ENCODE measurements at places on chromosomes 2 and 18.
A peak's percentile ranks its signal among the peaks of the same experiment; 100 is the strongest.

GRCh38 chr2:126686841-126687485 lies 31.0 kb downstream of the GYPC start:
- no peak for DNase-seq

GRCh38 chr18:76570856-76571255 lies 75.8 kb upstream of the ZNF516 start:
- DNase-seq: no peak

GRCh38 chr18:22817844-22818243 lies 115.3 kb upstream of the RBBP8 start:
- DNase-seq: no peak

DNA sequence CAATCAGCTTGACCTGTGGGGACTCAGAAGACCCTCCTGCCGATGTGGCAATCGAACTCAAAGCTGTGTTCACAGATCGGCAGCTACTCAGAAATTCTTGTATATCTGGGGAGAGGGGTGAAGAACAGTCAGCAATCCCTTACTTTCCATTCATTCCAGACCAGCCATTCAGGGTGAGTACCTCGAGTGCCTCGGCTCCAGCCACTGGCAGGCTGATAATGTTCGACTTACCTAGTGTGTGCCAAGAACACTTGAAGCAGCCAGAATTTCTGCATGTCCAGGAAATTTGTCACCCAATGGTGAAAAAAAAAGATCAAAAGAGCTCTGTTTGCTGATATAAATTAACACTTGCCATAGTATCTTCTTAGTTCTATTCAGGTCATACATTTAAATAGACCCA lies 2.3 kb downstream of the LGALSL start:
- DNase-seq: no peak

GRCh38 chr2:118430510-118431164 lies 342.4 kb downstream of the INSIG2 start:
- no peak for DNase-seq

DNA sequence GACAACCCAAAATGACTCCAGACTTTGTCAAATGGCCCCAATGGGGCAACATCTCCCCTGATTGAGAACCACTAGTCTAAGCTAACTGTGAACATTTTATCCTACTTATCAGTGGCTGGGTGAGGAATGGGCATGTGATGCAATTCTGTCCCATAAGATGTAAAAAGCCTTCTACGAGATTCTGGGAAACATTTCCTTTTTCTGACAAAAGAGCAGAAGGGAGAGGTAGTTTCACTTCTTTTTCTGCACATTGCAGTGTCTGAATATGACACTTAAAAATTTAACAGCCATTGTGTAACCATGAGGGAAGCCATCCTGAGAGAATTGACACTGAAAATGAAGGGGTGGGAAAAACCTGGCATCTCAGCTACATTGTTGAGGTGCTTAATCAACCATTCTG lies 17.3 kb upstream of the MARCHF4 start:
- DNase-seq: no peak

DNA sequence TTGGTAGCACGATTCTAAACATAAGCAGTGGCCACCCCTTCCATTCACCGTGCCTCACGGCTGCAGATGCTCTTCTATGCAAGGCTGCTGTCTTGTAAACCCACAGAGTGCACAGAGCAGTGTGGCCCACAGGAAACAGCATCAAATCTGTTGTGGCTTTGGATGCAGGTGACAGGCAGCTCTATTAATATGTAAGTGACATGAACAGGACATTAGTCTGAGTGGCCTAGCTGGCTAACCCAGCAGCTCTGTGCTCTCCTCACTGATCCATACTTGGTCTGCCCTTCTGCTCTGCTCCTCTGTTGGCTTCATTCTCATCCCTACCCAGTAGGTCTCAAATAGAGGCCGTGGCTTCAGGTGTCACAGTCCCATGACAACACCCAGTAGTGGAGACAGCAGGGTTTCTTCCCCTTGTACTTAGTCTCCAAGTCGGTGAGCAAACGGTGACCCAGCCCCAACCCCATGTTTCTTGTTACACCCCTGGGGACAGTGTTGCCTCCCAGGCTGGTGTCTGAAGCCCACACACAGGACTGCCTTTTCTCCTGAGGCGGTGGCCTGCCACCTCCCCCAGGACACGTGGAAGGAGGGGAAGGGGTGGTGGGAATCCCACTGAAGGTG lies 5.8 kb downstream of the SH3RF3 start:
- no peak for DNase-seq

DNA sequence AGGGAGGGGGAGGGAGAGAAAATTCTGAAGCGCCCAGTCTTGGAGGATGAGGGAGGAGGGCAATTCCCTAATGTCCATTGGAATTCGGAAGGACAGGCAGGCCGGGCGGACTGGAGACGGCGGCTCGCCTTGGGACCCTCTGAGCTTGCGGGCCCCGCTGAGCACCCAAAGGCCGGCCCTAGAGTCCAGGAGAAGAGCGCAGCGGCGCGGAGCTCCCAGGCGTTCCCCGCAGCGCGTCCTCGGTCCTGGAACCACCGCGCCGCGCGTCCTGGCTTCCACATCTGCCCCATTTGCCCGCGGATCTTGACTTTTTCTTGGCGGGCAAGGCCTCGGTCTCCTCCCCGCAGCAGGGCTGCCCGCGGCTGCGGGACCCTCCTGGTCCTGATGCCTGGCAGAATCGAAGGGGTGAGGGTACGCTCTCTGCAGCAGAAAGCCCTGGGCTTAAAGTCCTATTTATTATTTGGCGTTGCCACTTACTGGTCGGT lies 675 bp upstream of the MLPH start:
- DNase-seq: no peak

GRCh38 chr2:233999182-233999581 lies 51.3 kb upstream of the SPP2 start:
- DNase-seq: no peak

GRCh38 chr2:203583084-203583695 lies 48.1 kb upstream of the RAPH1 start:
- DNase-seq: no peak

DNA sequence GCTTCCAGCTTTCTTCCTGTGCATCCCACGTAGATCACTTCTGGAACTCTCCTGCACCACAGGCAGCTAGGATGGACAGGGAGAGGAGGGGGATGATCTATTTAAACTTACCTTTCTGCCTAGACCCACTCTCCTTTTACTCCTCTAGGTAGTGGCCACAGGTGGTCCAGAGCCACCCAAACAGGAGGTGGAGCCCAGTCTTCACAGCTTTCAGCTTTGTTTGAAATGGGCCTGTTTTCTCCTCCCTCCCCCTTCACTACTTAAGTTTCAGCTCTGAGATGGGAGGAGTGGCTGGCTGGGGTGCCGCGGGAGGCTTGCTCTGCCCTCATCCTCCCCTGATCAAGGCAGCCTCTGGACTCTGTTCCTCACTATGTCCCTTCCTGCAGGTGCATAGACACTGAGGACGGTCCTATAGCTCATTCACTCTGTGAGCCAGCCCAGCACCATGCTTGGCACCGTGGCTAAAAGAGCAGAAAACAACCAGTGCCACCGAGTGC lies 12.6 kb upstream of the CELF4 start:
- no peak for DNase-seq

DNA sequence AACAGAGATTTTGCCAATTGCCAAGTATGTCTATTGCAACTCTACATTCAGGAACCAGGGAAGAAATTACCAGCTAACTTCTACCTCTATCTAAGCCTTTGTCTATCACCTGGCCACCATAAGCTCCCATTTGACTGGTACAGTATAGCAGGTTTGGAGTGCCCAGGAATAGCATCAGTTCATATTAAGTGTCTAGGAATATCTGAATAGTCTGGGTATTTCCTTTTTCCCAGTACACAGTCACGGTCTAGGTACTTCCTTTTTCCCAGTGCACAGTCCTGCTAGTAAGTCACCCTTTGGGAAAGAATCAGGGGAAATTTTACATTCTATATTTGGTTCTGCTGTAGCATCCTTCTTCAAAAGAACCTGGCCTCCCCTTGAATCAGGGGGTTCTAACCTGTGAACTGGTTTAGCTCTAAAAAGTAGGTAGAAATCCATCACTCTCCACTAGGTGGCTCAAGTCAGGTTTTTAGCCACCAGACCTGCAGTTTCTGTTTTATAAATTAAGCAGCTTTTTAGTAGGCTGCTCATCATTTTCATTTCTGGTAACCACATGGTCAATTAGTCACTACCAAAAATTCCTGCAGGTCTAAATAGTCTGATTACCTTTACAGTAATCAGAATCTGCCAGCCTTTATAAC lies 49.3 kb upstream of the DNAJC10 start:
- DNase-seq: peak; percentile 34

DNA sequence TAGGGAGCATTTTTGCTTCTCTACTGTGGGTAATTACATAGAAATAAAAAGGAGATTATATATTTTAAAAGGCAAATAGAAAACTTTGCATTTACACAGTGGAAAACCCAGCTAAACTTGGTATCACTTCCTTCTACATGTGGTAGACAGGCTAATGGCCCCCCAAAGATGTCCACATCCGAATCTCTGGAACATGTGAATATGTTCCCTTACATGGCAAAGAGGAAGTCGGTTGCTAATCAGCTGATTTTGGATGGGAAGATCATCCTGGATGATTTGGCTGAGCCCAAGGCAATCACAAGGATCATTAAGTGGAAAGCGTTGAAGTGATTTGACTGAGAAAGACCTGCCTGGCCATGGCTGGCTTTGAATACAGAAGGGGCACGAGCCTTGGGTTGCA lies 26.2 kb downstream of the CREG2 start:
- no peak for DNase-seq

- peak; percentile 73 for DNase-seq
These were observed 74.9 kb downstream of the LONRF2 start for GRCh38 chr2:100247256-100248043.

- DNase-seq: no peak
These were observed 136.7 kb upstream of the SPHKAP start for GRCh38 chr2:228318218-228318617.

DNA sequence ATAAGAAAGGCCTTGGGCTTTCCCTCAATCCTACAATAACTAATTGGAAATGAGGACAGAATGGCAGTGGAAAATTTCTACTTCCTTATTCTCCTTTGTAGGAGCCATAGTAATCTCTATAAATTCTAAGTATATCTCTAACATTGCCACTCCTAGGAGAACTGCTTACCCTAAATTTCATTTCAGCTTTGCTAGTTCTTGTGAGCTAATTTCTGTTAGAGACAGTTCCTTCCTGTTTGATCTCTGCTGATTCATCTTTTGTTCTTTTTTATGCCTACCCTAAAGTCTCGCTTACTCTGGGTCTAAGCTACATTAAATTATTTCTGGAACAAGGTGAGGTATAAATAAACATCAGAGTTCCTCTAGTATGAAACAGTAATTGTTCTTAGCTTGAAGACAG lies 25.7 kb downstream of the ABHD3 start:
- no peak for DNase-seq

- no peak for DNase-seq
These were observed 465.5 kb upstream of the ID2 start for GRCh38 chr2:8216397-8216796.

- no peak for DNase-seq
These were observed 274.7 kb downstream of the RND3 start for GRCh38 chr2:150212722-150213171.

DNA sequence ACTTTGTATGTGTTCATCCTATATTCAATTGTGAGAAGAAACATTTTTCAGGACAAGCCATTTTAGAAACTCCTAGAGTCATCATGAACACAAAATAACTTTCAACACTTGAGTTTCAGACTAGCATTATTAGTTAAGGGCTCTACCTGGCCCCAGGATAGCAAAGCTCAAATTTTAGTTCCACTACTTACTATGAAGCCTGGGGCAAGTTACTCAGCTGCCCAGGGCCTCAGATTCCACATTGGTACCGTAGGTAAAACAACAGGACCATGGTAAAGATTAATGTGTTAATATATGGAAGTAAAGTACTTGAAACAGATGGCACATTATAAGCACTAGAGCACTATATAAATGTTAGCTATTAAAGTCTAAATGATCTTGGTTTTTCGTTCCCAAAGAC lies 19.4 kb downstream of the MPPE1 start:
- DNase-seq: no peak

DNA sequence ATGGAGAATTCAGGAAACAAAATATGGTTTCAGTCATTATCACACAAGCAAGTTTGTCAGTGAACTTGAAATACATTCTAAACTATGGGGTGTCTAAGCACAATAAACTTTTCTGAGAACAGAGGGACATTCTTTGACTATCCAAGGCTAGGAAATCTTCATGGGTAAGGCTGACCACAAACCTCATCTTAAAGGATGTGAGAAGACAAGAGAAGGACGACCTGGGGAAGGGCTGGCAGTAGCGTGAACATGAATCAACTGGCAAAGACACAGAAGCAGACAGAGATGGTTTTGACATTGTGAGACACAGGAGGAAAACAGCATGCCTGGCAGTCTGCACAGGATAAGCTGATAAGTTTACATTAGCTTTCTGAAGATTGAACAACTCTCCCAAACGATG lies 752.4 kb upstream of the SLC8A1 start:
- DNase-seq: no peak

- no peak for DNase-seq
These were observed 90.0 kb upstream of the GULP1 start for GRCh38 chr2:188201639-188202038.

DNA sequence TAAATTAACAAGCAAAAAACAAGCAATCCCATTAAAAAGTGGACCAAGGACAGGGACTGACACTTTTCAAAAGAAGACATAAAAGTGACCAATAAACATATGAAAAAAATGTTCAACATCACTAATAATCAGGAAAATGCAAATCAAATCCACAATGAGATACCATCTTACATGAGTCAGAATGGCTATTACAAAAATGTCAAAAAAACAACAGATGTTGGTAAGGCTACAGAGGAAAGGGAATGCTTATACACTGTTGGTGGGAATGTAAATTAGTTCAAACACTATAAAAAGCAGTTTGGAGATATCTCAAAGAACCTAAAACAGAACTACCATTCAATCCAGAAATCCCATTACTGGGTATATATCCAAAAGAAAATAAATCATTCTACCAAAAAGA lies 78.2 kb downstream of the SUCLG1 start:
- DNase-seq: no peak

DNA sequence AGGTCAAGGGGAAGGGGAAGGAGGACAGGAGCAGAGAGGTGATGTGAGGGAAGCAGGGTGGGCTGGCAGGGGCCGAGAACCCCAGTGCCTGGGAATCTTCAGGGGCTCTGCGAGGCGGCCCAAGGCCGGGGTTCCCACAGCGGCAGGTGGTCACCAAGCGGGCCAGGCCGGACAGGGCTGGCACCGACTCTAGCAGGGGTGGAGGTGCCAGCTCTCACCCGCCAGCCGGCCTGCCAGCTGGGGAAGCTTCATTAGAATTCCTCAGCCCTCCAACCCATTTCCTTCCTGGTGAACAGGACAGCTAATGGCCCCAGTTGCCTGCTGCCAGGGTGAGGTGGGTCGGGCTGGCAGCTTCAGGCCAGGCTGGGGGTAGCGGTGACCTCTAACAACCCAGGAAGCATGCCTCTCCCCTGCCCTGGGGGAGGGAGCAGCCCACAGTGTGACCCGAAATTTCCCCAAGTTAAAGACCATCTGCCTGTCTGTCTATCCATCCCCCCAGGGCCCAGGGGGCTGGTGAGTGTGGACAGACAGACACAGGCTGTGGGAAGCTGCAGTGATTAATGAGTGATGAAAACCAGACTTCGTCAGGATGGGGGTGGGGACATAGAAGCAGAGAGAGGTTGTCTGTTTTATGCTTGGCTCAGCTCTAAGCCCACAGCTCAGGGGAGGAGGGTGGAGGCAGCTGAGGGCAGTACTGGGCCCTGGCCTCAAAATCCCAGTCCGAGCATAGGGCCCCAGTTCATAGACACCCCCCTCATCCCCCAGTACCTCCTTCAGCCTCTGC lies 144.1 kb downstream of the ZFP36L2 start:
- no peak for DNase-seq

GRCh38 chr2:99662761-99663341 lies 173.0 kb upstream of the REV1 start:
- no peak for DNase-seq

- no peak for DNase-seq
These were observed 148.6 kb downstream of the NCK2 start for GRCh38 chr2:105893011-105893995.
